ENCODE measurements at places on chromosomes 12 and 14. TPM values are rescaled to one million over a fixed set of nuclear protein-coding genes. Genes with fewer than 3 reads are reported as not detected.
A peak's percentile ranks its signal among the peaks of the same experiment; 100 is the strongest.

- no peak for DNase-seq
Observed at GRCh38 chr12:104470521-104470920, 13.8 kb downstream of the CHST11 start.

GRCh38 chr14:104873380-104874055, 8.4 kb downstream of the CEP170B start:
- no peak for DNase-seq

- DNase-seq = no peak
Observed at GRCh38 chr12:115451780-115452736, 768.1 kb upstream of the TBX3 start.

The GLT8D2 gene
- total RNA-seq = 2.7 TPM

GRCh38 chr12:78338054-78338785, 507.5 kb downstream of the NAV3 start:
- DNase-seq = no peak

GRCh38 chr12:27975222-27976136, 2.9 kb upstream of the PTHLH start:
- peak; percentile 47 for DNase-seq

The FLRT2 gene
- 3.6 TPM for total RNA-seq

GRCh38 chr12:103827911-103828391, 13.1 kb downstream of the NT5DC3 start:
- DNase-seq = no peak

The TMCC3 gene
- 0.12 TPM for total RNA-seq

The CNTN1 gene
- 4.1 TPM for total RNA-seq

Measured in A172 (cell line).